T-helper 9 cell (primary cell): ENCODE measurements at places on chromosomes 1 and 21.
A peak's percentile ranks its signal among the peaks of the same experiment; 100 is the strongest.

DNA sequence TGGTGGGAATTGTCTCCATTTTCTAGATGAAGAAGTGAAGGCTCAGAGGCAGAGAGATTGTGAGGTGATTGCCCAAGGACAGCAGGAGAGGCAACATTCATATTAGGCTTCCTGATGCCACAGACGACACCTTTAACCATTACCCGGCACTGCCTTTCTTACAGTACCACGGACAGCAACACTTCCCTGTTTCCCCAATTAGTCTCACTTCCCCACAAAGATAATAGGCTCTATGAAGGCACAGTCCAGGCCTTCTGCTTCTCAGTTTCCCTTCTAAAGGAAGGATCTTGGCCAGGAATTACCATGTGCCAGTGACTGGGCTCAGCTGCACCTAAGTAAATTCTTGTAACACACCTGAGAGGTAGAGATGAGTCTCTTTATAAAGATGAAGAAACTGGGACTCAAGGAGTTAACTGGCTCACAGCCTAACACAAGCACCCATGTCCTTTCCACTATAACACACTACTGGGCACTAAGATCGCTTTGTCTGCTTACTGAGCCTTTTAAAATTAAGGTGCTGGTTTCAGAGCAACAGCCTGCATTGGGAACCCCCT, 9.6 kb downstream of the IGSF9 start:
- DNase-seq, result no peak

GRCh38 chr1:205133287-205133686, 11.5 kb upstream of the RBBP5 start:
- DNase-seq, result no peak

DNA sequence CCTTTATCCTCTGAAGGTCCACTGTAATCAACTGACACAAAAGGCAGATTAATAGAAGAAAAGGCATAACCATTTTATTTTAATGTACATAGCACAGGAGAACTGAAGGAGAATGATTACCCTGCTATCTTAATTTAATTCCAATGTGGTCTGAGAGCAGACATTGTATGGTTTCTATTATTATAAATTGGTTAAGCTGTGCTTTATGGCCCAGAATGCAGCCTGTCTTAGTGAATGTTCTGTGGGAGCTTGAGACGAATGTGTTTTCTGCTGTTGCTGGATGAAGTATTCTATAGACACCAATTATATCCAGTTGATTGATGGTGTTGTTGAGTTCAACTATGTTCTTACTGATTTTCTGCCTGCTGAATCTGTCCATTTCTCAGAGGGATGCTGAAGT, 25.0 kb upstream of the SLC2A1 start:
- no peak for DNase-seq

GRCh38 chr21:36988536-36988935, 18.0 kb upstream of the RIPPLY3 start:
- no peak for DNase-seq

DNA sequence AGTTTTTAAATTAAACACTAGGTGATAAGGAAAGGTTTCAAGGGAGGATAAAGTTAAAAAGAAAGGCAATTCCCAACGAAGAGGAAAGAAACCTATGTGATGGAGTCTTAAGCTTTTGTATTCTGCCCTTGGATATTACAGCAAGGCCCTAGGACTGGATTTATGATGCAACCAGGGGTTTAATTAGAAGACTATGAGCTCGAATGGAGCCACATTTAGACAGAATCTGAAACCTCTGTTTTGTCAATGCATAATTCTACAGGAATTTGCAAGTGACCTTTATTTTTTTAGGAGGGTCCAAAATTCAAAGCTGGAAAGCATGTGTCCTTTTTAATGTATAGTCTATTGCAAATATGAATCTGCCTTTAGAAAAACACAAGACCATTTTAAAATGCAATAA, 37.9 kb downstream of the TGFB2 start:
- DNase-seq, result no peak

DNA sequence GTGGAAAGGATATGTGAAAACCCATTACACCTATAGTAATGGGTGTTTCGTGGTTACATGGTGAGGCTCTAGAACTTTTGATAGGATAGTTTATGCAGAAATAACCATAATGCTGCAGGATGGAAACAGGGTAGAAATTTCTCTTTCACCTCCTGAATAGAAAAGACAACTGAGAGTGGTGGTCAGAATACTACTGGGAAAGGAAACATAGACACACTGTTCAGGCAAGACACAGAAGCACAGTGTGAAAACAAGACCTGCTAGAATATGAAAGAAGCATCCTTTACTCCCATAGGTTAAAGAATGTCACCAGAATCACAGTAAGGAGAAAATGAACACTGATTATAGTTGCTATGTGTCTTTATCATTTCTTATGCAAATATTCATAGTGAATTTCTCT, 496.6 kb downstream of the DPYD start:
- DNase-seq, result no peak

DNA sequence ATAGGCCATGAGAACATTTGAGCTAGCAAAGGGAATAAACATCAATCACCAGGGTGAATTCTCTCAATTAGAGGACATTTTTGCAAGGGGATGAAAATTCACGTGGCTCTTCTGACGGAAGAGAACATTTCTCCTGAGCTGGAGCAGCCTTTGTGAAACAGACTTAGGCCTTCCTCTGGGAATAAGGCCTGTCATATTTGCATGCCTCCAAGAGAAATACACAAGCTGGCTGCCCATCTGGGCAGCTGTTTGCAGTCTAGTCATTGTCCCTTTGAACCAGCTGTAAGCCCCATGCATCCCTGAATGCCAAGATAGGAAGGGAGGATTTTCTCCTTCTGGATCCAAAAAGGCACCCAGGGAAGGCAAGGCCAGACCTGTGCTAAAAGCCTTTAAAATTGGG, 5.5 kb downstream of the LEMD1 start:
- DNase-seq, result no peak

GRCh38 chr21:42149656-42150473, 69.1 kb upstream of the ABCG1 start:
- no peak for DNase-seq

DNA sequence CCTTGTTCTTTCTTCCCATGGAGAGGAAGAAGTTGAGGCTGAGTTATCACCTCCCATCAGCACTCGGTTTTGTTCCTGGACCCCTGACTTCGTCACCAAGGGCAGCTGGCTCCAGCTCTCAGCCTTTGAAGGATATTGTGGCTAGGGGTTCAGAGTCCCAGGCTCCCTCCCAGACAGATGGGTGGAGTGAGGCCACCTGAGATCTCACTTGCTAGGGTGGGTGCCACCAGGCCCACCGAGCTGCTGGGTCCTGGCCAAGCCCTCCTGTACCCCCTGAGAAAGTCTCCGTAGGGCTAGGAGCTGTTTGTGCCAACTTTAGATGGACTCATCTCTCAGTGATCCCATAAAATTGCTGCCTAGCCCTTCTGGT, 6.9 kb downstream of the MX2 start:
- DNase-seq, result no peak

- DNase-seq, result no peak
These were observed 56.1 kb downstream of the KAZN start for GRCh38 chr1:14654554-14654953.

- DNase-seq, result peak; percentile 64
These were observed at the start of gene MEGF6 for GRCh38 chr1:3611170-3612019. Gene MEGF6 (minus strand): TSS chr1:3611508. CDS start chr1:3611268, 240 bp downstream.

- DNase-seq, result no peak
These were observed 38.5 kb upstream of the AK4 start for GRCh38 chr1:65109487-65109886.

DNA sequence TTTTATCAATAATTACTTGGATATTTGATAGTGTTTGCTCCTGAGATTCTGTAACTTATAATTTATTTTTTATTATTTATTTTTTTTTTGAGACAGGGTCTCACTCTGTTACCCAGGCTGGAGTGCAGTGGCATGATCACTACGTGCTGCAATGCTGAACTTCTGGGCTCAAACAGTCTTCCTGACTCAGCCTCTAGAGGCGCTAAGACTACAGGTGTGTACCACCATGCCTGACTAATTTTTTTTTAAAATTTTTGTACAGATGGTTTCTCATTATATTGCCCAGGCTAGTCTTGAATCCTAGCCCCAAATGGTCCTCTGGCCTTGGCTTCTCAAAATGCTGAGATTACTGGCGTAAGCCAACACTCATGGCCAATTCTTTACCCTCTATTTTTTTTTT, 845.5 kb upstream of the ADGRL4 start:
- DNase-seq, result no peak

GRCh38 chr1:29426701-29427279, 190.5 kb downstream of the PTPRU start:
- no peak for DNase-seq

GRCh38 chr1:154595621-154596020, 12.4 kb downstream of the ADAR start:
- DNase-seq, result no peak

DNA sequence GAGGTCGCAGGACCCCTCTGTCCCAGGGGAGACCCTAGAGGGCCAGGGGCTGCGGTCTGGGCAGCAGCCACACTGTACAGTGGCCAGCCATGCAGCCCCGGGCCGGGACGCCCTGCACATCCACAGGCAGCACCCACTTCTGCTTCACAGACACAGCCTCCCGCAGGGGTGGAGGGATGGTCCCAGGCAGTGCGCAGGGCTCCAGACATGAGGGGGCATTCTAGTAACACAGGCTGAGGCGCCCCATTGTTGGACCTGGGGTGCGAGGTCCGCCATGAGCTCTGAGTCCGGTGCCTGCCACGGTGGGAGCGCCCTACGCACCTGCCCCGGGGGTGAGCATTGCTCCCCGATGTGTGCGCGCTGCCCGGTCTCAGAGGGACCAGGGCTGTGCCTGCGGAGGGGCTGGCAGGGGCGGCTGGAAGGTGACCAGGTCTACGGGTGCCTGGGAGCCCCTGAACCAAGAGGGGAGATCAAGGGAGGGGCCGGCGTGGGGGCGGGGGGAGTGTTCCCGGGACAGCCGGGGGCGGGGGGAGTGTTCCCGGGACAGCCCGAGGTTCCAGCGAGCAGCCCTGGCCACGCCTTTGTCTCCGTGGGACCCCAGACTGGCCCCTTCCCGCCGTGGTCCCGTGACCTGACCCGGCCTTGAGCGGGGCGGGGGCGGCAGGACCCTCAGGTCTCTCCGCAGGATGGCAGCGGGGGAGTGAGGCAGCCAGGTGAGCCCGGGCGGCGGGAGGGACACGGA, 4.5 kb downstream of the MMEL1 start:
- no peak for DNase-seq

- no peak for DNase-seq
These were observed 34.6 kb upstream of the TNFSF4 start for GRCh38 chr1:173241528-173242347.

DNA sequence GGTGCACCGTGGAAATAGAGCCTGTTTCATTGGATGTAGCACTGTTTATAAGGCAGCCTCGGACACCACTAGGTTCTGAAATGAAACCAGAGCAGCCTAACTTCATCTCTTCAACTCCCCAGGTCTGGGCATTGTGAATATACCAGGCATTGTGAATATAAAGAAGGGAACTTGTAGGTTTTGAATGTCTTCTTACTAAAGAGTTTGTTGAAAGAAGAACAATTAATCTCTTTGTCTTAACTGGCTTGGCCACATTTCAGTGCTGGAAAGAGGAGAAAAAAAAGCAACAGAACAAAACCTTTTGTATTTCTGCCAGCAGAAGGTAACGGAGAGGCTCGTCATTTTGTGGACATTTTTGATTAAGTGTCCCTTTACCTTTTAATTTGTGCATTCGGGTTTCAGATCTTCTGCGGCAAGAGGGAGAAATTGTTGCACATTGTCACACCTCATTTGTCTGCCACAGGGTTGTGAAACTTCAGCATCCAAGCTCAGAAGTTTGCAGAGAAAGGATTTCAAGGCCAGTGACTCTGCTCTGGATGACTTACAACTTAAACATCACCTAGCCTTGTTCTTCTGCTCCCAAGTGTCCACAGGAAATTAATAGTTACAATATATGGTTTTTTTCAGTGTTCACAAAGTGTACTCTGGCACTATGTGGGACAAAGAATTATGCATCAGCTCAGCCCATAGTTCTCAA, 158.3 kb downstream of the KAZN start:
- no peak for DNase-seq

- DNase-seq, result no peak
These were observed 19.5 kb downstream of the C1orf174 start for GRCh38 chr1:3880429-3881192.

- DNase-seq, result no peak
These were observed 7.2 kb upstream of the TSPEAR start for GRCh38 chr21:44718571-44718970.

DNA sequence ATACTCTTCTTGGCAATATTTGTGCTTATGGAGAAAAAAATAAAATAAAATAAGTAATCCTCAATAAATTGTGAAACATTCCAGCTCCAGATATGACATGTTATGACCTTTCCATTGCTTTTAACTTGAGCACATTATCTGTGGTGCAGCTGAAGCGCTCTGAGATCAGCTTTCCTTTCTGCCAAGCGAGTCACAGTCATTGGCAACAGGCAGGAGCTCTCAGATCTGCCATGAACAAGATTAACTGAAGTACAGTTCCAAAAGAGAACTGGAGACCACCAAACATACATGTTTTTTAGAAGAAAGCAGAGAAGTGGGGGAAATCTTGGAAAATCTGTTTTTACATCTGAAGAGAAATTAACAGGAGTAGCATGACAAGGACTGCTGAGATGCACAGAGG, 89.2 kb upstream of the DSCAM start:
- no peak for DNase-seq

- no peak for DNase-seq
These were observed 12.2 kb upstream of the CLSTN1 start for GRCh38 chr1:9835758-9836631.
